ENCODE measurements at places on chromosomes 5 and 9.

DNA sequence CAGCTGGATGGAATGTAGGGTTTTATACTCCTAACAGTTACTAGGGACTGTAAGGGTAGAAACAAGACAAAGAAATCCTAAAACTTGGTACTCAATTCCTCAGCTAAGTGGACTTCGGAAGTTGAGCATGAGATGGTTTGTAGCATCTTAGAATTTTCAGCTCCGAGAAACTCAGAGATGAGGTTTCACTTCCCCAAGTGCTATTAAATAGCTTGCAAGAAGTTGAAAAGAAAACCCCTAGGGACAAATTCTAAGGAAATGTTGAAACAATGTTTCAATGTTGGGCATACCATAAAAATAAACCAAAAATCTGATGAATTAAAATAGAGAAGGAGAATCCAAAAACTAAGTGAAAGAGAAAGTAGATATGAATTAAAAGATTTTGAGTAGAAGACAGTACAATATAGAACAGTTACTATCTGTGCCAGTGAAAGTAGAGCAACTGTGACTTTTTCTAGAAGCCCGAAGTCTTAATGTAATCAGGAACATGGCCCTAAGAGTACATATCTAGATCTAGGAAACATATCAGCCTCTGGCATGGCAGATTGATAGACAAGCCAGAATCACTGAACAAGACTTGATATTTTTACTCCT is 308.6 kb upstream of the RGMB start:
- no peak for DNase-seq

GRCh38 chr9:22049411-22049810 is 40.3 kb upstream of the CDKN2B start:
- DNase-seq: no peak

DNA sequence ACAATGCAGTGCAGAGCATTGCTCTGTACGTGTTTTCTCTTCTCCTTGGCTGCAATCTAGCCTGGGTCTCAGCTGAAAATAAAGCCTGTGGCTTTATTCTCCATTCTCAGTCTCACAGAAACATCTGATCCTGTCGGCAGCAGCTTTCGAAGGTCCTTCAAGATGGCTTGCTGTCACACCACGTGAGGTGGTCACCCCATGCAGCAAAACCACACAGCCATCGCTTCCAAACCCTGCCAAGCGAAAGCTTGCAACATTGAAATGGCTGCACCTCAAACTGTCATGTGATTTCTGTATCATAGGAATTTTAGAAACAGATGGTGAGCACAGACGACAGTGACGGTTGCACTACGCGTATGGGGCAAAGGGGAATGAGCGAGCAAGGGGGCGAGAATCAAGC is 98.5 kb upstream of the SMARCA2 start:
- DNase-seq: no peak

- DNase-seq: no peak
Observed at GRCh38 chr5:142722896-142723295, 37.0 kb upstream of the FGF1 start.

DNA sequence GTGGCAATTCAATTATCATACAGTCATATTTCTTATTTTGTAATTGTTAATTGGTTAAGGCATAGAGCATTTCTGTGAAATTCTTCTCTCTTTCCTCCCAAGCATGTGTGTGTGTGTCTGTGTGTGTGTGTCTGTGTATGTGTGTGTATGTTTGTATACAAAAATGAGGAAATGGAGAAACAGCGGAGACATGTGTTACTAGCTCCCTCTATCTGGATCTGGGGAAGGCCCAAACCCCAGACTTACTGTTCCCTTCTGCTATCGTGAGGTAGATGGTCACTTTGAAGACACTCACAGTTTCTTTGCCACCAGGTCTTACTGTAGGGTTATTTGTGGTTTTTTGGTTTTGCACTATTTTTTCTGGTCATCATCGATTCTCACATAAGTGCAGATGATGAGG is 11.4 kb upstream of the C5orf63 start:
- DNase-seq: no peak

DNA sequence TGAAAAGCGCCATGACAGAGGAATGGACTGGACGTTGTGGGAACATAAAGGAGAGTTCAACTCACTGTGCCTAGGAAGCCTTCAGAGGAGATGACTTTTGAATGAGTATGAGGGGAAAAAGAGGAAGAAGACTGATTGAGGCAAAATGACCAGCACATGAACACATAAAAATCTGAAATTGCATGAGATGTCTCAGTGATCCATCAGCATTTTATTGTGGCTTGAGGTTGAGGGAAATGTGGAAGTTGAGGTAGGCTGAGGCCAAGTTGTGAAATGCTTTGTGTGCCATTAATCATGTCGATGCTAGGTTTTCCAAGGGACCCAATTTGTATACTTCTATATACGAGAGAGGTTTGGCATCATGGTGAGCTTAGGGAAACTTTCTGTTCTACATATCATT is 140.9 kb upstream of the TLX3 start:
- no peak for DNase-seq

GRCh38 chr9:118882684-118883083 is 486.6 kb downstream of the BRINP1 start:
- DNase-seq: no peak

- peak; percentile 11 for DNase-seq
Observed at GRCh38 chr5:113606298-113607134, 93.0 kb downstream of the YTHDC2 start.

DNA sequence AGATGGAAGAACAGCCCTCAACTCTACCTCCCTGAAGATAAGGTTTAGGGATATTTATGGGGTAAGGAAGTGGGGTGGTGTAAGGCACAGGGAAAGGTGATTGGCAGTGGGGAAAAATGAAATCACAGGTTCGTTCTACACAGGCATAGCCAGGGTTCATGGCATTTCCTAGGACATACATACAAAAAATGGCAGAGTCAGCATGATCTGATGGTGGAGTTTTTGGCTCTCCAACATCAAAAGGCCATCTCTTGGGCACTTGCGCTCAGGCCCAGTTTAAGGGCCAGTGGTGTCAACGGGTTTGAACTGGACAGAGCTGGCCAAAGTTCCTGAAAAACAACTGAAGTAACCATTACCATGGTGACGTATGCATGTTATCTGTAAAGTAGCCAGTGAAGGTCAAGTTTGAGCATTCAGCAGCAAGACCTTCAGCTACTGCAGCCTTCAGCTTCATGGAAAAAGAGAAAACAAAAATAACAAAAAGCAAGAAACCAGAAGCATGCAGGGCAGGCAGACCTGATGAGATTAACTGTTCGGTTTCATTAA is 92.8 kb downstream of the SMARCA2 start:
- no peak for DNase-seq

DNA sequence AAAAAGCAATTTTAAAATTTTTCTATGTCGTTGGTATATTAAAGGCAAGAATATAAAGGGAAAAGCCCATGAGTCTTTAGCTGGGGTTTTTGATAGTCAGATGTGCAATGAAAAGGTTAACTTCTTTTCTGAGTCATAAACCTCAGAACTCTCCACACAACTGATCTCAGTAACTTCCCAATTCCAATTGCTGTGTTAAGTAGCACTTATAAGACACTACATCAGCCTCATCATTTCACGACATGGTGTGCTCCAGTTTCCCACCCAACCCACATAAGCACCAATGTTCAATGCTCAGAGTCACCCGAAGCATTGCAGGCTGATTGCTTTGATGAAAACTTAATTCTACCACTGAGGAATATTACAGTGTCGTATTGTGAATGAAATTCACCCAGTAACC is 155.8 kb downstream of the TSSK1B start:
- no peak for DNase-seq

- no peak for DNase-seq
Observed at GRCh38 chr5:132456987-132457361, 33.6 kb downstream of the IRF1 start.

DNA sequence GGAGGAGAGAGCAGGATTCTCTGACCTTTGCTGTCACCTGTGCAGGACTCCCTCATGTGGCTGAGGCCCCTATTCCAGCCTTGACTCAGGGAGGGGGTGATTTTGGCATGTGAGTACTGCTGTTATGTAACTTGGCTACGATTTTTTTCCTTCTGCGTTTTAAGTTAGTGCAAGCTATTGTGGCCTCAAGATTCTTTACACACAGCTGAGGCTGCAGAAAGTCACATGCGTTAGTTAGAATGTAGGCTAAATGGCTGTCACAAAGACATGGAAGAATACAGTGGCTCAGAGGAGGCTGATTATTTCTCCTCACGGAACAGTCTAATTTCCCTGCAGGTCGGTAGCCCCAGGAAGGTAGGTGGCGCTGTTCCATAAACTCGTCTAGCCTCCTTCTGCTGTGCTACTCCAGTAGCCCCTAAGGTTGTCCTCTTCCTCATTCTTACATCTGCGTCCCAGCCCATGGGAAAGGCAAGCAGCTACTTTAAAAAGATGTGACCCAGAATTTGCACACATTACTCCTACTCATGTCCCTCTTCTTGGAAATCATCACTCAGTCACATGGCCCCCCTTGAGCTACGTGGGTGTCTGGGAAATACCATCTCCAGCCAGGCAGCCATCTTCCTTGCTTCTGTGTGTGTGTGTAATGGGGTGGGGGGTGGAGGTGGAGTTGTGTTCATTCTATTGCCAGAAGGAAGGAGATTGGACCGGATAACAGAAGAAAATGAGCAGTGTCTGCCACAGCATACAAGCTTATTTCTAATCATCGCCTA is 486.6 kb downstream of the CCDC171 start:
- no peak for DNase-seq

- no peak for DNase-seq
Observed at GRCh38 chr9:126330536-126330935, 3.9 kb downstream of the MVB12B start.

- DNase-seq: no peak
Observed at GRCh38 chr9:26955222-26955903, 849 bp upstream of the IFT74 start.

DNA sequence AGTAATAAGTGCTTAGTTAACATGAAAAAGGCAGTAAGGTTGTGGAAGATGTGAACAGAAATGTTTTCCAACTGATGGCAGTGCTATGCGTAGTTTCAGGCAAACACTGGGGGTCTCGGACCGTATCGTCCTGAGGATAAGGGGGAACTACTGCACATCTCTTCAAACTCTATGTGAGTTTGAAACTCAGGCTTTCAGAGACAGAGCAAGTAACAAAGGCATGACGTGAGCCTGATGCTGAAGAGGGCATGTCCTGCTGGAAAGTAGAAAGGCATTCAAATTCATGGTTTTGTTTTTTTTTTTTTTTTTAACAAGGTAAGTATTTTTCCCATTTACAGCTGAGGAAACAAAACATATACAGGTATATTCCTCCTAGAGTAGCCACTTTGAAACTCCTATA is 59.9 kb downstream of the TRIM36 start:
- no peak for DNase-seq

- no peak for DNase-seq
Observed at GRCh38 chr5:27392716-27393115, 354.3 kb upstream of the CDH9 start.

DNA sequence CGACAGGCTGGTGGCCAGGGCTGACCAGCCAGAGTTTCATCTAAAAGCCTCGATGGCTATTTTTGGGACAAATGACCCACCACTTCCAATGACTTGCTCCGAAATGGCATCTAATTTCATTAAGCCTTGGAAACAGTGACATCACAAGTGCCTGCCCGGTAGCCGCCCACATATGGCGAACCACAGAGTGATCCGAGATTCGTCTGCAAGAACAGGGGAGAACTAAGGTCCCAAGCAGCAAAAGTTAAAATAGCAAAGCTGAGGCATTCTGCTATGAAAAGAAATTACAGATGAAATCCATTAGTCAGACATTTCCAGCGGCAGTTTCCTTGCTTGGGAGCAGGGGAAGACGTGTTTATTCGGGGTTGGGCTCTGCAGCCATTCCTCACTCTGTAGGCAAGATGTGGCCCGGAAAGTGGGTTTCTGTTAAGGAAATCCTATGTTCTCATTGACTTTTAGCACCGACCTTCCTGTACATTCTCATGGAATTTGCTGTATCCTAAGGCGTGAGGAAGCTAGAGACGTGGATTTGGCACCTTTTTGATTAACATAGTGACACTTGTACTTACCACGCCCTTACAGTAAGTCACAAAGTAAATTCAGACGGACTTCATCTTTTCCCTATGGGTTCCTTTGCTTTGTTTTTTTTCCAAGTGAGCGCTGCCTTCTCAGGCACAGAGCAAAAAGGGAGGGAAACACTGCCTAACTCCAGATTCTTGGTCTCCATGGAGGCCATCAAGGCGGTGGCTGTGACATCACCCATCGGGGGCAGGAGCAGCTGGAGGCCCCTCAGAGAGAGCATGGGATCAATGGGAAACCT is 45.1 kb downstream of the ERGIC1 start:
- no peak for DNase-seq
